Foreskin keratinocyte (primary cell): ENCODE measurements at places on chromosomes 11 and 22.

DNA sequence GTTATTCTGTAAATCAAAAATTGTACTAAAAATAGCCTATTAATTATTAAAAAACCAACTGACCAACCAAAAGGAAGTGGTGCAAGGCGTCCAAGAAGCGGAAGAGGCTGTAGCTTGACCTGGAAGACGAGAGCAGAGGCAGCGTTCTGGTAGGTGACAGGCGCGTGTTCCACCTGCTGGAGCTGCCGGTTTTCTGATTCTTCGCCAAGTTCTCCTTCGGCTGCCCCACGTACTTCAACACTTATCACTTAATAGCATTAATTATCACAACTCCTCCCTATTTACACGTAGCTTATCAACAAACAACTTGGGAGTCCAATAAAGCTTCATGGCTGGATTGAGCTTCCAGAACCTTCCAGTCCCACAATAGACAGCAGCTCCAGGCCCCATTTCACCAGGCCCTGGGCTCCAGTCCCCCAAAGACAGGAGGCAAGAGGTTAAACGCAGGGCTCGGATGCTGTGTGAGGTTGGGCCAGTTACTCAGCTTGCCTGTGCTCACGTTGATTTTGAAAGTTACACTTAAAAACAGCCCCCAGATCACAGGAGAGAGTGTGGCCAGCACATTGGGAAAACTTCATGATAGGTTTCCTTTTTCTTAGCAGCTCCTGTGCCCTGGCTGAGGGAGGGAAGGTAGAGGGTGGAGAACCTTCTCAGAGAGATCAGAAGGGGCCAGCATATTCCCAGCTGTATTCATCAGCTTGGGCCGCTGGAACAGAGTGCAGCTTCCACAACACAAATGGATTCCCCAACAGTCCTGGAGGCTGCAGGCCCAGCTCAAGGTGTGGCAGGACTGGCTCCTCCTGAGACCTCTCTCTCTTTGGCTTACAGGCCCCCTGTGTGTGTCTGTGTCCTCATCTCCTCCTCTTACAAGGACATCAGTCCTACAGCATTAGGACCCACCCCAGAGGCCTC lies 54.2 kb upstream of the FGF3 start:
- no peak for DNase-seq

GRCh38 chr22:46776876-46777608 lies 14.6 kb downstream of the TBC1D22A start:
- DNase-seq = no peak

GRCh38 chr22:24564376-24565058 lies 8.7 kb downstream of the SNRPD3 start:
- no peak for DNase-seq

DNA sequence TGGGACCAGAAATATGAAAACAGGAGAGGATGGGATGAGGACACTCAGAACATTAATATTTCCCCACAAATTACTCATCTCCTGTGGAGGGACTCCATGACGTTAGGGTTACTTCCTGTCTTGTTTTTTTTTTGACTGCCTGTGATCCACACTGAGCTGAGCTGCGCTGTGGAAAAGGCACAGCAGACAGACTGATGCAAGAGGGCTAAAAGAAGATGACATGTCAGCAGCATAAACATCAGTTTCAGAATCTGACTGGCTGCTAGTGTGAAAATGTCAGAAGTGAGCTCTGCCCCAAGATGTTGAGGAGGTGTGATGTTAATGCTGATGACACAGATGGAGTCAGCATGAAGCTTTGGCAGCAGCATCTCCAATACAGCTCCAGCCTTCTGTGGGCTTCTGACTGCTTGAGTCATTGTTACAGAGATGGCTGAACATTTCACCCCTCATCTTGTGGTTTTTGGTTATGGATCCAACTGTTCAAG lies 286.8 kb downstream of the BLID start:
- DNase-seq = peak; percentile 93

- no peak for DNase-seq
Observed at GRCh38 chr11:27397624-27398399, 34.8 kb upstream of the CCDC34 start.

GRCh38 chr11:12606597-12606996 lies 67.6 kb upstream of the TEAD1 start:
- DNase-seq = peak; percentile 33

GRCh38 chr11:64539711-64540427 lies 51.2 kb upstream of the SLC22A12 start:
- no peak for DNase-seq

GRCh38 chr11:128501632-128502549 lies 85.5 kb downstream of the ETS1 start:
- DNase-seq = no peak

DNA sequence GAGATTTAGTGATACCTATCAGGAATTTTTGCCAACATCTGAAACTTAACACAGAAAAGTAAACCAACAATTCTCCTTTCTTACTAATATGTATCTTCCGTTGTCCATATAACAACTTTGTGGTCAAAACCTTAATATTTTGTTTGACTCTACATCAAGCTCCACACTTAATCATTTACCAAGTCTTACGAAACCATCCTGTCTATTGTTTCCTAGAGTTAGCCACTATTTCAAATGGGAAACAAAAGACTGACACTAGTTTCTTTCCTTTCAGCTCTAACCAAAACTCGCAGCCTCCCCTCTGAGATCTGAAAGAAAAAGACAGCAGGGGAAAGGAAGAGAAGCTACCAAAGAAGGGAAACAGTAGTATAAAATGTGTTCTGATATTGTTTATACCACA lies 26.5 kb upstream of the PRDM10 start:
- no peak for DNase-seq

- peak; percentile 69 for DNase-seq
Observed at GRCh38 chr11:64661146-64661545, 61.9 kb downstream of the NRXN2 start.

GRCh38 chr11:72786305-72787215 lies 7.3 kb downstream of the STARD10 start:
- DNase-seq = no peak

DNA sequence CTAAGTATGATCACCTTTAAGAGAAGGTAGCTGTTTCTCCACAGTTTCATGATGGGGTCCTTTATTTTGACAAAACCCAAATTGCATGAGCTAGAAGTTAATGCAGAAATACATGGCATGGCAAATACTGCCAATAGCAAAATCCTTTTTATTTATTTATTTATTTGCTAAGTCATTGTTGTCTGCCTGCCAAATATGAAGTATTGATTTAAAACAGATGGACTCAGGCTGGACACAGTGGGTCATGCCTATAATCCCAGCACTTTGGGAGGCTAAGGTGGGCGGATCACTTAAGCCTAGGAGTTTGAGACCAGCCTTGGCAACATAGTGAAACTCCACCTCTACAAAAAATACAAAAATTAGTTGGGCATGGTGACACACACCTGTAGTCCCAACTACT lies 52.4 kb downstream of the LARGE2 start:
- DNase-seq = no peak

- no peak for DNase-seq
Observed at GRCh38 chr11:118939404-118939915, 13.7 kb upstream of the BCL9L start.

DNA sequence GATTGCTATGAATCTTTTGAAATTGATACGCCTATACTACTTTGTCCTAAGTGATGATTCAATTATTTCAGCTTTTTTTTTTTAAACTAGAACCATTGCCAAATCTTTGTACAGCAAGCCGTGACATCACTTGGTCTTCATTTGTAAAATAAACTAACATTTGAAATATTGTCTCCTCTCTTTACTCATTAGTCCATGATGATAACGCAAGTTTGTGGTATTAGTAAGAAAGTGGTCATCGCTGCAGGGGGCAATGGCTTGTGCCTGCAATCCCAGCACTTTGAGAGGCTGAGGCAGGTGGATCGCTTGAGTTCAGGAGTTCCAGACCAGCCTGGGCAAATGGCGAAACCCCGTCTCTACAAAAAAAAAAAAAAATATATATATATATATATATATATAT lies 12.9 kb upstream of the ARHGAP42 start:
- DNase-seq = no peak

DNA sequence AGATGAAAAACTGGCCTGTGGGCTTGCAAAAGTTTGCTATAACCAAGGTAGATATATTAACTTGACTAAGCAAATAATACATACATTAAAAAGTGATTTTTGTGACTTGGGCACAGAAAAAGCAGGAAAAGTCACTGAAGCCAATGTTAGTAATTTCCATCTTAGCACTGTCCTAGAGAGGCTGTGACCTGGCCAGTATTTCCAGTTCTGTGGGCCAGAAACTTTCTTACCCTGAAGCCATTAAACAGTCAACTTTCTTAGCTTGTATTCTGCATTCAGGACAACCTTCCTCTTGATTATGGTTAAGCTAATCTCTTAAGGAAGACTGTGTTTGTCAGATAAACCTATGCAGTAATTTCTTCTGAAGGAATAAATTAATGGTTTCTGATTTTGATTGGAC lies 22.3 kb upstream of the SLC36A4 start:
- no peak for DNase-seq

DNA sequence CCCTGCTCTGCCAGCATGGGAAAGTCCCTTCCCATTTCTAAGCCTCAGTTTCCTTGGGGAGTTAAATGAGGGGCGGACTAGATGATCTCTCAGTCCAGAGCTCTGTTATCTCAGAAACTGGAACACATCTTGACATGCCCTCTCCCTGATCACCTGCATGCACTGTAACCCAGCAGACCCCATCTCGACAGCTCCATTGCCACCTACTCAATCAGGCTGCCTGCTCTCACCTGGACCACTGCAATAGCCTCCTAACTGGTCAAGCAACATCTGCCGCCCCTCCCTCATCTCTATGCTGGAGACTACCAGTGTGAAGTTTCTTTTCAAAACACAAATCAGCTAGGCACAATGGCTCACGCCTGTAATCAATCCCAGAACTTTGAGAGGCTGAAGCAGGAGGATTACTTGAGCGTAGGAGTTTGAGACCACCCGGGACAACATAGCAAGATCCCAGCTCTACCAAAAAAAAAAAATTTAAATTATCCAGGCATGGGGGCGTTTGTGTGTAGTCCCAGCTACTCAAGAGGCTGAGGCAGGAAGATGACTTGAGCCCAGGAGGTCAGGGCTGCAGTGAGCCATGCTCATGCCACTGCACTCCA lies 22.2 kb downstream of the LRRC55 start:
- no peak for DNase-seq

GRCh38 chr11:6333095-6333494 lies 12.8 kb upstream of the CAVIN3 start:
- no peak for DNase-seq

DNA sequence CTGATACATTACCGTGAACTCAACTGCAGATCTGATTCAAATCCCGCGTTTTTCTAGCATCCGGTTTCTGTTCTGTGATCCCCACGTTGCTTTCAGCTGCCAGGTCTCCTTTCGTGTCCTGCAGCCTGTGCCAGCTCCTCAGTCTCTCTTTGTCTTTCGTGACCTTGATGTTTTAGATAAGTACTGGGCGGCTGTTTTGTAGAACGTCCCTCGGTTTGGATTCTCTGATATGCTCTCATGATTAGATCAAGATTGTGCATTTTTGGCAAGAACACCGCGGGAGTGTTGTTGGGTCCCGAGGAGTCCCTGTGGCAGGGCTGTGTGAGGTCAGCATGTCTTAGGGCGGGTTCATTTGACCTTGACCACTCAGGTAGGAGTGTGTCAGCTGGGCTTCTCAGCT lies 38.6 kb downstream of the KCNQ1 start:
- DNase-seq = no peak

- no peak for DNase-seq
Observed at GRCh38 chr11:16871368-16871767, 132.9 kb downstream of the C11orf58 start.

DNA sequence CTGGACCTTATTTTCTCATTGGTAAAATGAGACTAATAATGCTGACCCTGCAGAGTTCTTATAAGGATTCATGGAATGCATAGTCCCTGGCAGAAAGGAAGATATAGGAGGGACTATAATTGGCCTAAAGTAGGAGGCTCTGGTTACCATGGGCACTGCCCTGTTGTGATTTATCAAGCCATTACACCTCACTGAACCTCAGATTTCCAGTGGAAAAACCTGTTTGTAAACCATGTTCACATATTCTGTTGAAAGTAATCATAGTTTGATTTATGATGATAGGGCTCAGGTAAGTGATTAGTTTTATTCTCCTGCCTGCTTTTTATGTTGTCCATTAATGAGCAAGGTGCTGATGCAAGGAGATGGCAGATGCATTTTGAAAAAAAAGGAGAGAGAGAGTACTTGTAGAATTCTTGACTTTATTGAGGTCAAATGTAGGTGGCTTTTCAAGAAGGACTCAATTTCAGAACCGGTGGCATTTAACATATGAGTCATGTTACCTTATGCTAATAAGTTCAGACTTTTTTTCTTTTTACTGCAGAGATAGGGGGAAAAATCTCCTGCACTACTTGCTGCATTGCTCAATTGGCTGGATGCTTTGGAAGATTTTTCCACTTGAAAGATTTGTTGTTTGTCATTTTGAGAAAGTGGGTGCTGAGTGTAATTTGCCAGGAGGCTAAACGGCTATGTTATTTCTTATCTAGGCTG lies 14.6 kb downstream of the NF2 start:
- peak; percentile 87 for DNase-seq

- no peak for DNase-seq
Observed at GRCh38 chr22:33975841-33976240, 55.6 kb upstream of the LARGE1 start.

DNA sequence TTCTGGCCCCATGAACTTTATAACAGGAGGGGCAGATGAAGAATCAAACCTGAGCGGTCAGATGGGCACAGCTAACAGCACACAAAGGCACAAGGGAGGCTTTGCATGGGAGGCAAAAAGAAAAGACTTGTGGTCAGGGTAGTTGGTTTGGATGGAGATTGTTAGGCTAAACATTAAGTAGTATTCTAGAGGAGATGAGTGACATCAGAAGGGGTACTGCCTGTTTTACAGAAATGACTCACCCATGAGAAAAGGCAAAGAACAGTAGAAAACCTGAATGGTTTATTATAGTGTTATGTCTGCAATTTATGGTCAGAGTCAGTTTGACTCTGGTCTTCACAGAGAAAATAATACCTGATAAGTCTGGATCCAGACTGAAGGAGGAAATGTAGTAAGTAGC lies 129.8 kb upstream of the KIRREL3 start:
- DNase-seq = no peak

GRCh38 chr11:118171269-118172062 lies 5.0 kb downstream of the SCN2B start:
- DNase-seq = peak; percentile 25

DNA sequence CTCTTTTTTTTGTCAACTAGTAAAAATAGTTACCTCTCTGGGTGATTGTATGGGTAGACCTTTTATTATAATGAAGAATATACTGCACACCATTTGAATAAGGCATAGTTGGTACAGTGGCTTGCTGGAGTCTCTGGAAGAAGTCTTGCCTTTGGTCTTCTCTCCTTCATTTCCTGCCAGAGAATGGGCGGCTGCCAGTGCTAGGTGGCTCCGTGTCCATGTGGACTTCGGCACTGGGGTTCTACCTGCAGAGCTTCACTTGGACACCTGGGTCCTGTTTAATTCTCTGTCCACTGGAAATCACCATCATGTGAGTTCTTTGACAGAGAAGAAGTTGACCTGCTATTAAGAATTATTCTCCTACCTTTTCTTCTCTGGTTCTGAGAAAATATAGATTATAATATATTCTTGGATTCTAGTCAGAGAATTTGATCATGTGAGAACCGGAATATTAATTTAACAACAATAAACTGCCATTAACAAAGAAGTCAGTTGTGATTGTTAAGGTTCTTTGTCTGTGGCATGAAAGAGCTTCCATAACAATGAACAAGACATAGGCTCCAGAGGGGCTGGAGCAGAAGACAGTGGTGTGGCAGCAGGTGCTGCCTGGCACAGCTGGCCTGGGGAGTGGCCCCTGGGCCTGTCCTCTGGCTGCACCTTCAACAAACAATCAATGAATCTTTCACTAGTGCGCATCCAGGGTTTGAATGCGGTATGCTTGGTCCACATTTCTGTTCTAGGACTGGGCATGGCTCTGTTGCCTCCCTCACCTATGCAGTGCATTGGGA lies 77.5 kb downstream of the PPFIBP2 start:
- DNase-seq = no peak
